ENCODE measurements at places on chromosomes 6 and 20. TPM values are rescaled to one million over a fixed set of nuclear protein-coding genes. Genes with fewer than 3 reads are reported as not detected.

HFE gene
- 11.4 TPM for total RNA-seq

C20orf141 gene
- total RNA-seq: not detected

TGM2 gene
- total RNA-seq: 163 TPM

ADAM33 gene
- total RNA-seq: 15.9 TPM

MYCT1 gene
- total RNA-seq: 7.9 TPM

OXT gene
- not detected for total RNA-seq

KCNK5 gene
- 7.3 TPM for total RNA-seq

CPNE5 gene
- total RNA-seq: 0.42 TPM

FAM8A1 gene
- 55.2 TPM for total RNA-seq

TULP1 gene
- total RNA-seq: not detected

DNA sequence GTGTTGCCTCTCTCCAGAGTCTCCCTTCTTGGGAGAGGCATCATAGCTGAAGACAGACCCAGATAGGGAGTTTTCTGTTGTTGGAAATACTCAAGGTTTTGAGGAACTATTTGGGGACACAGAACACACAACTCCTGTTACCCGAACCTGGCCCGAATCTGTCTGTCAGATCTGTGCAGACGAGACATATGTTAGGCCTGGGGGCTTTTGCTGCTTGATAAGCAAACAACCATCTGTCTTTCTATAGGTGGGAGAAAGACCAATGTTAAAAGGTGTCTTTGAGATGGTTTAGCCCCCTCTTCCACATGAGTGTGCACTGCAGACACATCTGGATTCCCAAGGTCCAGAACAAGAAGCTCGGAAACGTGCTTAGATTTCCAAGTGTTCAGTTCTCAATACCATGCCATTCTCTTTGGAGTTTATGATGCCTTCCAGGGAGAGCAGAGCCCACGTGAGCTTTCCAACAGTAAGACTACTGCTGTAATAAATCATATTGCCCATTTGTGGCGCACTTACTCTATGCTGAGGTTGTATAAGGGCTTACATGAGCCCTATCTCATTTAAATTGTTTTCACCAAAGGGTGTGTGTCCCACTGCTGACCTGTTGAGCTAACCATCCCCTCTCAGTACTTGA, 3.8 kb upstream of the STX16 start:
- ATAC-seq: no peak

GRCh38 chr20:50389438-50389807, 120.8 kb upstream of the PTPN1 start:
- no peak for ATAC-seq

DNA sequence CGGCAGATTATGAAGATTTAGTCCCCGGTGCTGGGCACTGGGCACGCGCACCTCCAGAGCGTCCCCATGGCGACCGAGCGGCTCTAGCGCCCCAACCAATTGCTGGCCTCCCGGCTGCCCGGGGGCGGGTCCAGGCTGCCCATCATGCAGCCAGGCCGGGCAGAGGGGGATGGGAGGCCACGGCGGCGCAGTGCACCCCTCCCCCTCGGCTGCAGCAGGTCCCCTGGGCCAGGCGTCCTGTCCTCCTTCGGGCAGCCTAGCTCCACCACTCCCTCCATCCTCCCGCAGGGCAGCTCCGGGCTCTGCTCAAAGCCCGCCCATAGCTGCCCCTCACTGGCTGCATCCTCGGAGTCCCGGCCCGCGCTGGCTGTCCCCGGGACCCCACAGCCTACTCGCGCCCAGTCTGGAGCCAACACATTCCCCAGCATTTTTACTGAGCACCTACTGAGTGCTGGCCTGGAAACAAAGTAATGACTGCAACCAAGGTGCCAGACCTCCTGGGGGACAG, 99.4 kb downstream of the ASXL1 start:
- ATAC-seq: peak; percentile 84

GRCh38 chr20:51022227-51022802, 592 bp downstream of the KCNG1 start:
- ATAC-seq: no peak

GRCh38 chr20:10711903-10712451, 38.2 kb upstream of the JAG1 start:
- no peak for ATAC-seq

DNA sequence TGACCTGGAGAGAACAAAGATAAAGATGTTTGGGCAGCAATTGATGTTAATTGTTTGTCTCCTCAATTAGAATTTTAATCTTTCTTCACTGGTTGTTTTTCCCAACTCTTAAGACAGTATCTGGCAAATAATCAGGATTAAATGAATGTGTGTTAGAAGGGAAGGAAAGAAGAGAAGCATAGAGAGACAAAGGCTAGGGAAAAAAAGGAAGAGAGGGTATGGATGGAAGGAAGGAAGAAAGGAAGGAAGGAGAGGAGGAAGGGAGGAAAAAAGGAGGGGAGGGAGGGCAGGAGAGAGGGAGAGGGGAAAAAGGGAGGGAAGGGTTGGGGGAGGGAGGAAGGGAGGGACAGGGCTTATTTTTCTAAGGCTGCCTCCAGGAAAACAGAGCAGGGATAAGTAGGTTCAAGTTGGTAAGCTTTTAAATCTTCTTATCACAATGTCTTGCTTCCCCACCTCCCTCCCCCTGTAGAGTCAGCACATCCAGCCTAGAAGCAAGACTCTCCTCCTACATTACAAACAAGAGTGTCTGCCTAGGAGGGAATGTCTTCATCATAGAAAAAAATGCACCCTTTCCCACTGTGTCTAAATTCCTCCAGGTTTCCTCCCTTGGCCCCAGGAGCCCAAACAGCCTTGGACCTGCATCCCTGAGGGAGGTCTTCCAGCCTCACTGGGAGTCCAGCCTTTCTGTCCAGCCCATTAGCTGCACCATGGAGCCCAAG, 447.8 kb upstream of the JARID2 start:
- ATAC-seq: no peak

- ATAC-seq: no peak
Observed at GRCh38 chr6:31202259-31203166, 32.0 kb upstream of the POU5F1 start.

GRCh38 chr20:64129146-64129782, 21.9 kb upstream of the NPBWR2 start:
- no peak for ATAC-seq

DNA sequence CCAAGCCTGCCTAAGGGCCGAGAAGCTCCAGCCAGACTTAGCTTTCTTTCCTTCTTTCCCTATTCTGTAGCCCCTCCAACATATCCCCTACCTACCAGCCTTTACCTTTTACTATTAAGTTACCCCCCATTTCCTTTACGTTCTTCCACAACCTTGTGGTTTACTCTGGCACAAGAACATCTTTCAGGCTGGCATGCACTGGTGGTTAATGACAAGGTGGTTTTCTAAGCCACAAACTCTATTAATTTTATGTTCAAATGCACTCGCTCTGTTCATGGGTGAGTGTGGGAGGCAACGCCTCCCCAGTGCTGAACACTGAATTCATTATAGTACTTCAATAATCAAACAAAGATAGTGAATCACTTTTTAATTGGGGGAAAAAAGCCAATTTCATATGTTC, 64.4 kb downstream of the TRERF1 start:
- ATAC-seq: no peak

- ATAC-seq: no peak
Observed at GRCh38 chr6:135870722-135871121, 19.2 kb downstream of the PDE7B start.

GRCh38 chr6:52545406-52546119, 31.3 kb downstream of the TRAM2 start:
- ATAC-seq: no peak

DNA sequence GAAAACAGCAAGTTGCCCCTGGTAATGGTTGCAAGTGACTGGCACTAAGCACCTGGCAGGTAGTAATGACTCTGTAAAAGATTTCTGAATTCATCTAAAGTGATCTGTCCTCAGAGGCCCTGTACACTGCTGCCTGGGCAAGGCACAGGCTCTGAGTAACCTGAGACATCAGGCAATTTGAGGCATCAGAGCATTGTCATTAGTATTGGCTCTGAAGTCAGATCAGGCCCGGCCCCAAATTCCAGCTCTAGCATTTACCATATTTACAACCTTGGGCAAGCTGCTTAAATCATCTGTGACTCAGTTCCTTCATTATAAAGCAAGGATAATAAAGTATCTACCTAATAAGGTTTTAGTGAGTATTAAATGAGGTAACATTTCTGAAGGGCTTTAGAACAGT, 17.3 kb upstream of the TENT5A start:
- no peak for ATAC-seq

- no peak for ATAC-seq
Observed at GRCh38 chr6:140623498-140623897, 1249.0 kb upstream of the CITED2 start.

- no peak for ATAC-seq
Observed at GRCh38 chr6:155582016-155582991, 126.7 kb upstream of the NOX3 start.

GRCh38 chr6:26252077-26252472, 112.9 kb upstream of the BTN3A2 start:
- ATAC-seq: no peak

- no peak for ATAC-seq
Observed at GRCh38 chr6:168158213-168158979, 79.4 kb upstream of the FRMD1 start.

DNA sequence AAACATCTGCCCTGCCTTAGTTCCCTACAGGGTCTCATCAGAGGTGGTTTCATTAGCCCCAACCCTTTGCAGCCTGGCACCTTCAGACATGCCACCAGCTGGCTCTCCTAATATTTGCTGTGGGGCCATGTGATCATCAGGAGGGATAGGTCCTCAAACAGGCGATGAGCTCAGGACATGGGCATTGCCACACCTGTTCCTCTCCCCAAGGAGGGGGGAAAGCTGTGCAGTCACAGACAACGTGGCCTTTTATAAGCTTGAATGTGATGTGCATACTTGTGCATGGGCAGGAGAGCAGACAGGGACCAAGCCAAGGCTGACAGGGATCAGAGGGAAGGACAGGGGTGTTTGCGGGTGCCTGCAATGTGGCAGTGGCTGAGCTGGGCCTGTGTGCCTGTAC, 78.8 kb upstream of the ZNFX1 start:
- ATAC-seq: no peak

GRCh38 chr20:40741507-40742106, 52.6 kb upstream of the MAFB start:
- ATAC-seq: no peak

DNA sequence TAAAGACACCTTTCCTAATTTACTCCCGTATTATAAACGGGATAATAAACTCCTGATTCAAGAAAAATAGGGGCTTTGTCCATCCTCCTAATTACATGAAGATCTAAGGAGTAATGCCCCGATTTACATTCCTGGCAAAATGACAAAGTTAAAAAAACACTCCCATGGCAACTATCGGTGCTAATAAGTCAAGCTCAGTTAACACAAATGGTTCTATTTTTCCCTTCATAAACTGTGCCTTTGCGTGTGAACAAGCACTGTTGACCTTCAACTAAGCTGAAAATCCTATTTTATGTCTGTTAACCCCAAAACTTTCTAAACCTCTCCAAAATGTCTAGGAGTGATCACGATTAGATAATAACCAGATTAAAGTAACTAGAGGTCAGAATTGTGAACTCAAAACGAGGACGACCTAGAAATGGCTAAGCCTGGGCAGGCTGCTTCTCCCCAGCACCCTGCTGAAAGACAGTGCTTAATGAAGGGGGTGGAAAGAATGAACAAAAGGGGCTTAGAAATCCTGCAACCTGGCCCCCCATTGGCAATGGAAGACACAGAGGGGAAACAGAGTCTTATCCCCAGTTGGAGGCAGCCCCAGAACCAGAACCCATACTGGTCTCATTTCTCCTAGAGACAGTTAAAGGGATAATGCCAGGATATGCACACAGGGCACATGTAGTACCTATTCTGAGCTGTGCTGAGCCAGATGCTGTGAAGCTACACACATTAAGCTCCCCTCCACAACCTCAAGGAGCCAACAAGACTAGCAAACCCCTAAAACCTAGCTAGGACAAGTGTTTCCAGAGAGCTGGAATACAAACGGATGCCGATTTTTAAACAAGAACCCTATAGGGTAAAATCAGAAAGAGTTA, 23.0 kb downstream of the SLC23A2 start:
- no peak for ATAC-seq

DNA sequence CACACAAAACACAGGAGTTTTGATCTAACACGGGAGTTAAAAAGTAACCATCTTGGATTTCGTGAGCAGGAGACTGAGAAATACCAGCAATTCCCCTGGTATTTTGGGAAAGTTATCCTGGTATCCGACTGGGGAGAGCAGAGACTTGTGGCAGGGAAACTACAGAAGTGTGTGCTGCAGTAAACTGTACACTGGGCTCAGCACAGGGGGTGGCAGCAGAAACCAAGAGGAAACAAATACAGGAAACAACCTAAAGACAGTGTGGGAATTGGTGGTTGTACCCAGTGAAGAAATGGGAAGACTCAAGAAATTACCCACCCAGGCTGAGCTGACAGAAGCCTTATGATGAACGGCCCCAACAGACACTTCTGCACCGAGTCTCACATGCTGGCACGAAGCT, 109.8 kb downstream of the CHD6 start:
- ATAC-seq: no peak

GRCh38 chr6:41822021-41822420, 34.5 kb downstream of the TOMM6 start:
- ATAC-seq: no peak

DNA sequence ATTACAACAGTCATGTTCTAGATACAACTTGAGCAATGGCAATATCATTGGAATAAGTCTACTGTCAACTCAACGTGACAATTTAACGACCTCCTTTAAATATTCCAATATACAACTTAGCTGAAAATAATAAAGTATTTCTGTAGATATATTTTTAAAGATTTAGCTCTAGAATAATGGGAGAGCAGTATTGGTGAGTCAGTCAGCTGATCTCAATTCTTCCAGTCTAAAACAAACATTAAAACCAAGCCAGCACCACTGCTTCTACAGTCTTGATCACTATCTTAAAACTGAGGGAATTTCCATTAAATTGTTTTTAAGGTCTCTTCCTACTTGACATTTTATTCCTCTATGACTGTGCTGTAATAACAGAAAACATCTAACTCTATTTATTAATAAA, 38.2 kb downstream of the NOL7 start:
- ATAC-seq: no peak

- ATAC-seq: no peak
Observed at GRCh38 chr6:150865043-150865405, 478 bp upstream of the MTHFD1L start.

GRCh38 chr6:108684771-108685329, 124.1 kb downstream of the FOXO3 start:
- no peak for ATAC-seq

- ATAC-seq: peak; percentile 89
Observed at GRCh38 chr6:108589244-108589791, 28.6 kb downstream of the FOXO3 start.

GRCh38 chr6:166333172-166333995, 9.0 kb downstream of the SFT2D1 start:
- ATAC-seq: no peak

GRCh38 chr6:31896856-31897611, 464 bp downstream of the EHMT2 start:
- no peak for ATAC-seq

DNA sequence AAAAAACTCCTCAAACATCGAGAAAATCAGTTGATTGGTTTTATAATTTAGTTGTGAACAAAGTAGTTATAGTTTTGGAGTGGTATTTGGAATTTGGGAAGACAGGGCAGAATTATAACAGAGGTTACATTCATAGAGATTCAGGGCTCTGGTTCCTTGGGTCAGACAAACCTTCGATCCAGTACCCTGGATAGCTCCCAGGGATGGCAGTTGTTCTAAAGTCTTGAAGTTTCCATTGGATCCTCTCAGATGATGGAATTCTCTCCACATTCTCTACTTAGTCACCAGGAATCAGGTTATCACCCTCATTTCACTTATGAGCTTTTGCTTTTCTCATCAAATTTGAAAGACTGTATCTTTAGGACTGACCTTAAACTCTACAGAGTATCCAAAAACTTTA, 285.1 kb downstream of the CENPW start:
- ATAC-seq: no peak

Data from gastroesophageal sphincter (tissue), 4 donors.